ENCODE measurements at places on chromosomes 1 and 21. TPM values are rescaled to one million over a fixed set of nuclear protein-coding genes. Genes with fewer than 3 reads are reported as not detected.

The PLA2G2F gene
- not detected for total RNA-seq

The KRTAP19-1 gene
- total RNA-seq = not detected

The TFF2 gene
- total RNA-seq = not detected

The CD164L2 gene
- total RNA-seq = 6.3 TPM

The RNF187 gene
- 71.8 TPM for total RNA-seq

The C1orf185 gene
- total RNA-seq = not detected

The EPHB2 gene
- 0.08 TPM for total RNA-seq

The AADACL3 gene
- total RNA-seq = not detected

The DYNLT4 gene
- total RNA-seq = not detected

The AVPR1B gene
- not detected for total RNA-seq

The EPHA8 gene
- total RNA-seq = not detected

The TADA1 gene
- total RNA-seq = 7.1 TPM

The S100A9 gene
- 59,479 TPM for total RNA-seq

The OTUD7B gene
- 8.7 TPM for total RNA-seq

The CLCA1 gene
- not detected for total RNA-seq

The GJA8 gene
- not detected for total RNA-seq

The OPRD1 gene
- not detected for total RNA-seq

The MATN1 gene
- total RNA-seq = not detected

- no peak for DNase-seq
Observed at GRCh38 chr1:94245747-94246438, 8.5 kb upstream of the ARHGAP29 start.

- DNase-seq = no peak
Observed at GRCh38 chr1:31755197-31755611, 8.9 kb downstream of the ADGRB2 start.

DNA sequence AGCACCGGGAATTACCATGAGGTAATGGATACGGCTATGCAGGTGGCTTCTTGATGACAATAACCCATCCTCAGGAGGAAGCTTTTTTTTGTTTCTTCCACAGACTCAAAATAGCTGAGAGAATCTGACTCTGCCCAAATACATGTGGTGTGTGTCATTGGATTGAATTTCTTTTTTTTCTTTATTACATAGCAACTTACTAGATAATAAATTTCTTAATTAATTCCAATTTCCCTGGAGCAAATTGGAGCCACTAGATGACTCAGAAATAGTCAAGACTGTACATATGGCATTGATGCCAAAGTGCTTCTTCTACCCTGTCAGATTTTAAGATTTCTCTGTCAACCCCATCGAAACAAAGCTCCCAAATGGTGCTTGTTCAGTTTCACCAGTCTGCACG is 42.7 kb downstream of the L1TD1 start:
- DNase-seq = no peak

DNA sequence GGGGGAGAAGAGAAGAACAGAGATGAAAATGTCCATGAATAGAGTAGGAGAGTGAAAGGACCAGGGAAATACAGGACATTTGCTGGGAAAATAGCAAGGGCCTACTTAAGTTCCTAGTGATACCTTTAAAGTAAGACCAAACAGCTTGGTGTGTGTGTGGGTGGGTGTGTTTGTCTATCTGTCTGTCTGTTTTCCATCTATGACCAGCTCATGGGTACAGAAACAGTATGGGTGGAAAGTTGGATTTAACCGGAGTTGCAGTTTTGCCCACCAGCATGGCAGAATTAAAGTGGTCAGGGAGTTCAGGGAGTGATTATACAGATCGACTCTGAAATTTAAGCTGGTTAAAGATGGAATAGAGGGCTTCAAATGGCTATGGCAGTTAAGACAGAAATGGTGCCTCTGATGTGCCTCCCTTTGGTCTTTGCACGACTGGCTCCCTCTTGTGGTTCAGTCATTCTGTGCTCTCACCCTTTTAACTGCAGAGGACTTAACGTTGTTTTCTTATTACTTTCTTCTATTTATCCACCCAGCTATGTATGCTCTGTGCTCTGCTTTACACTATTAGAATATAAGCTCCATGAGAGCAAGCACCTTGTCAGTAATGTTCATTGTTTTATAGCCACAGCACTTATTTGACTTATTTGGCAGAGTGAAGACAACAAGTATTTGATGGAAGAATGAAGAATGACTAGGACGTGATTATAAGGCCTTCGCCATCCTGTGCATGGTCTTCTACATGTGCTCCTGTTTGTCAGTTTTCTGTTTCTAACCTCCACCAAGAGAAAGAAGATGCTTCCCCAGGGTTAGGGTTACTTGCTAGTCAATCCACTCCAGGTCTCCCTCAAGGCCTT is 72.7 kb upstream of the AK4 start:
- DNase-seq = no peak

DNA sequence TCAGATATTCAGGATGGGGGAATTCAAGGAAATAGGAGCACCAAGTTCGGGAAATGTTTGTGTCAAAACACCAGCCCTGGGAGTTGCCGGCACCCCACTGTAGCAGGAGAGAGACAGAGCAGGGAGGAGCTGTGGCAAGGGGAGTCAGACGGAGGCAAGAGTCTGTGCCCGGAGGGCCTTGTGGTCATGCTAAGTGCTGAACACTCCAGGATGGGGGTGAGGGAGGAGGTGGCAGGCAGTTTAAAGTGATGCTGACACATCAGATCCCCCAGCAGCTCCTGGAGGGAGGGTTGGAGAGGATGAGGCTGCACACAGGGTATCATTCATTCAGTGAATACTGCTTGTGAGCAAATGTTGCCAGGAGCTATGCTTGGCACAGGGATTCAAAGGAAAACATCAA is 150.3 kb upstream of the ETV3 start:
- DNase-seq = no peak

GRCh38 chr1:235442788-235443429 is 61.3 kb downstream of the B3GALNT2 start:
- no peak for DNase-seq

DNA sequence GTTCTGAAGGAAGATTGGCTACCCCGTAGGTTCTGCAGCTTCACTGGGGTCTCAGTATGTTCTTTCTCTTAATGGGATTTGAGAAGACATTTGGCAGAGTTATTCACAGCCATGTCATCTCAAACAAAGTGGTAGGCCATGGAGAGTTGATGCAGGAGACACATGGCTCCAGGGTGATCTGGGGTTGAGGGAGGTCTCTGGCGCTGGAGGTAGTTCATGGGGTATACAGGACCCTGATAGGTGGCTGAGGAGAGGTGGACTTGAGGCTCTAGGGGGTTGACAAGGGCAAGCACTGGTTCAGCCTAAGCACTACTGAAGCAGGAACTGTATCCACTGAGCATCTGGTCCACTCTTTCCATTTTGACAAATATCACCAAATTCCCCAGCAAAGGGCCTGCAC is 100.4 kb downstream of the C1orf94 start:
- DNase-seq = no peak

DNA sequence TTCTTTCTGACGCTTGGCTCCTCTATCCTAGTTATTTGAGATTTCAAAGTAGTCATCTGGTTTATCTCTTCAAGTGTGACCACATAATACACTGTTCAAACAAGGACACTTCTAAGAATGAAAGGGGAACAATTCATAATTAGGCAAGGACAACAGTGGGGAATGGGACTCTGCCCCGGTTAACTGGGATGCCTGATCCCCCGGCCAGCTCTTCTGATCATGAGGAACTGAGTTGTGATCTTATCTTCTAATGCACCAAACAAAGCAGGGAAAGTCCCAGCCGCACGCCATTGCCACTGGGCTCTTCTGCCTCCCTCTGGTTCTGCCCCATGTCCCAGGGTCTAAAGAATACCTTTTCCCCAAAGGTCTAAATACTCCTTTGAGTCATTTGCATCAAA is 158.2 kb upstream of the IRF2BP2 start:
- no peak for DNase-seq

DNA sequence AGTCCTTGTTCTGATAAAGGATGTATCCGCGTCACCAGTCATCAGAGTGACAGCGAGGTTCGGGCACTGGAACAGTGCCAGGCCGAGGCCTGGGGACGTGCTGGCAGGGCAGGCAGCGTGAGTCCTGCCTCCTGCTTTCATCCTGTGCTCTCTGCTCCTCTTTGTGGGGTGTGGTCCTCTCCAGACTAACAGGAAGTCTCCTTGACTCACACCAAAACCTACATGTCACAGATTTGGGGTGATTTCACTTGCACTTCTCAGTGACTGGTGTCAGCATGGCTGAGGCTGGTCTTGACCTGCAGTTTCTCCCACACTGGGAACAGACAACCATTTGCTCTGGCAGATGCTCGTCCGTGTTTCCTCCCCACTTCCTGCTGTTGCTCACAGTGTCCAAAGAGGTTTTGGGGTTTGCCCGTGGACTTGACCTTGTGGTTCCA is 8.8 kb upstream of the NLRP3 start:
- DNase-seq = no peak

DNA sequence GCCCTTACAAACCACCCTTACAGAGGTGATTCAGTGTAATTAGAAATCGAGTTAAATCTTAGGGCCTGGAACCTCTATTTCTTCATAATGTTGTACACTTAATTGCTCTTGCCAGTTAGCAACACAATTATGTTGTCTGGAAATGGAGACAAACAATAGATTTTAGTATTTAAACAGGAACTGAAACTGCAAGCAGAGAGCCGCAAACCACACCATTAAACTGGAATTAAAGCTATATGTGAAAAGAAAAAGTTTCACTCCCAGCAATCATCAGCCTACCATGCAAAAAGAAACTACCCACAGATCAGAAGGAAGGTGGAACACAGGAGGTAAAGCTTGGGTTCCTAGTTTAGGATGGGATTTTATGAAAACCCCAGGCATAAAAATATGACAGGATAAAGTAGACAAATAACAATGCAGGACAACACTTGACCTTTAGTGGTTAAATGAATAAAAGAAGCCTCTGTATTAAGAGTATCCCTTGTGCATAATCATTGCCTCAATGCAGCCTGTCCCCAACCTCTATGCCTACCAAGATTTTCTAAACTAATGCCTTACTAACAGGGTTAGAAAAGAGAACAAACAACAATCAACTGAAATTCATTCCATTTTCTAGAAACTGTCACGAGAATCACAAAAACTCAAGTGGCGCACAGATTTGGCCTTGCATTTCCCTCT is 304.3 kb upstream of the ESRRG start:
- no peak for DNase-seq

- DNase-seq = no peak
Observed at GRCh38 chr1:149936170-149936991, at the start of gene MTMR11. Gene MTMR11 (minus strand): TSS chr1:149936879. CDS start chr1:149936647, 232 bp downstream.

GRCh38 chr1:206734499-206735142 is 36.0 kb upstream of the IL19 start:
- no peak for DNase-seq

DNA sequence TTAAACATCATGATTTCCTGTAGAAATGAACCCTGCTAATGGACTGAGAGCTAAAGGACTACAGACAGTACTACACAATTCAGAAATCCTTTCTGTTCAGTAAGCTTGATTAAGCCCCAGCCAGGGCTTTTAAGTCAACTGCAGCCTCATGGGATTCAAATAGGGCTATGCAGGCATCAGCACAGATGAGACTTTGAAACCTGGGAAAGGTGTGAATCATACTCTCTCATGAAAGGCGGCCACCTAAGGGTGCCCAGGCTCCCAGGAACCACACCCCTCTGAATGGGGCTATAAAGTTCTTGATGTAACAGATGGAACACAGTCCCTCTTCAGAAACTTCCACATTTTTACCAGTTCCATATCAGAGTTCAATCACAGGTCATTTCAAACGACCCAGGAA is 7.6 kb downstream of the SIPA1L2 start:
- no peak for DNase-seq

DNA sequence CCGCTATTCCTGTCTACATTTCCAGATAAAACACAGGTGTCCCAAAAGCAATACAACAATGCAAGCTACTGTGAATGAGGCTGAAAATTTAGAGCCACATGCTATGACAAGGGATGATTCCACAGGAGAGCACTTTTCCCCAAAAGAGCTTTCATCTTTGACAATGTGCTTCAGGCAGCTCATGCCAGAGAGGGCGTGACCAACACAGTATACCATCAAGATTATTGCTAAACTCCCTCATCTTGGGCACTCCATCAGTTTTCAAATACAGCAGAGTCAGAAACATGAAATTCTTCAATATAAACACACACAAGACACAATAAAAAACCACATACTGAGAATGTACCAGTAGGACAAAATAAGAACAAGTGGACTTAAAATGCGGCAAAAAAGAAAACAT is 6.7 kb downstream of the GON4L start:
- DNase-seq = no peak

- no peak for DNase-seq
Observed at GRCh38 chr1:62281922-62282555, 37.2 kb downstream of the KANK4 start.

GRCh38 chr1:201312298-201312697 is 29.0 kb downstream of the PKP1 start:
- no peak for DNase-seq

DNA sequence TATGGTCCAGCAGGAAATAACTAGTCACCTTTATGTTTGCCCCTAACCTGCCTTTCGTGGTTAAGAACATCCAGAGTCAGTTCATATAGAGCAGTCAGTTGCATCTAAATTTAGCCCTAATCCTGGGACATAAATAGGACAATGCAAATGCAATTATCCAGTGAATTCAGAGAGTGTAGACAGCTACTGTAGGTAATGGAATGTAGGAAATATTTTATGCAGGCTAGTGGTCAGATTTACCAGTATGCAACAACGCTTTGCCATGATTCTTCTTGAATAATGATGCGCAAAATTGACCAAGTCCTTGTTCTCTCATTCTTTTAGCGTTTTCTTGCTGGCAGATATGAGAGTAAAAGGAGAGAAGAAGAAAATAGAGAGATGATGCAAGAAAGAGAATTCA is 165.4 kb downstream of the LMX1A start:
- no peak for DNase-seq

- DNase-seq = no peak
Observed at GRCh38 chr1:202593845-202594244, 116.4 kb downstream of the SYT2 start.

- DNase-seq = no peak
Observed at GRCh38 chr1:31467005-31467674, 54.1 kb downstream of the SERINC2 start.

DNA sequence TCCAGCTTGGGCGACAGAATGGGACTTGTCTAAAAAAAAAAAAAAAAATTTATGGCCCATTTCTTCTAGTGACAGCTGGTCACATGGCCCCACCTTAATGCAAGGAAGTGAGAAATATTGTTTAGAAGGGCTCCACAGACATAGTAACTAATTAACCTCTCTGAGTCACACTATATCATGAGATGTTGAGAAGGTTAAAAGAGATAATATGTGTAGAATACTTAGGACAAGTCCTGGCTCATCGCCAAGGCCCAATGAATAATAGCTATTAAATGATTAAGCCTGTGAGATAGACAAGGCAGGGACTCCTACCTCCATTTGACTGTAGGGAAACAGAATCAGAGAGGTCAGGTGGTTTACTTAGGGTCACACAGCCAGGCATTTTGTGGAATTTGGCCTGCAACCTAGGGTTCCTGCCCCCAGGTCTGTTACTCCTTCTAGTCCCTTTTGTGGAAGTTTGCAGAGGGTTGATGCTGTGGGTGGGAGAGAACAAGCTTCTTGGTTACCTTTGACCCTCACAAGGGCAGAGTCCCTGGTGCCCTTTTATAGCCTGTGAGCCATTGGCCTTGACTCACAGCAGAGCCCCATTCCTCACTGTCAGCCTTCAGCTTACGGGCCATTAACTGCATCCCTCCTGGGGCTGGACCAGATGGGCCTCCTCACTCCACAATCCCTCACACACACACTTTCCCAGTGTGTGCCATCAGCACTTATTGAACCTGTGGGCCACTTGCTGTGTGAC is 48.5 kb downstream of the OPRD1 start:
- no peak for DNase-seq
